ENCODE measurements at places on chromosomes 7 and 10. TPM values are rescaled to one million over a fixed set of nuclear protein-coding genes. Genes with fewer than 3 reads are reported as not detected.

GRCh38 chr10:26776258-26776657 is 78.8 kb downstream of the PDSS1 start:
- no peak for DNase-seq
- H3K4me1 ChIP-seq = peaks cover 48% of the 10 kb centered on the region
- H3K27me3 ChIP-seq = no peaks in the 10 kb centered on the region
- no peak overlapping the region for H3K4me3 ChIP-seq
- H3K27ac ChIP-seq = no peak overlapping the region
- no peaks in the 10 kb centered on the region for H3K36me3 ChIP-seq

DNA sequence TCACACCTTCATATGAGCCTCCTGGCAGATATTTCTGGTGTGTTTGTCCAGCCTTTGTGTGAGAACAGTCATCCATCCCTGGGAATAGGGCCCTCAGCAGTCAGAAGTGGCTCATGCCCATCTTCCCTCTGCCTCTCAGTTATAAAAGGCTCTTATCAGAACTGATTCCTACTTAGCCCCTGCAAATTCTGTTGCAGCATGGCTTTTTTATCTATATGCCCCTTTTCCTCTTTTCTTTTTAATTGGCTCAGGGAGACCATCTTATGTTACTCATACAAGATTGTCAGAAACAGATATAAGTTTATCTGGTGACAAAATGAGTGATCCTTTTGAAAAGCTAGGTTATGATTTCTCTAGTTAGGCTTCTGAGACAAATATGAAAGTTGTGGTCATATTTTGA is 194.1 kb downstream of the CREB5 start:
- H3K36me3 ChIP-seq = no peaks in the 10 kb centered on the region
- no peak overlapping the region for H3K27ac ChIP-seq
- no peaks in the 10 kb centered on the region for H3K4me1 ChIP-seq
- no peak for DNase-seq
- H3K27me3 ChIP-seq = peaks cover 9% of the 10 kb centered on the region
- H3K4me3 ChIP-seq = no peak overlapping the region

Gene CALML3
- total RNA-seq = not detected

DNA sequence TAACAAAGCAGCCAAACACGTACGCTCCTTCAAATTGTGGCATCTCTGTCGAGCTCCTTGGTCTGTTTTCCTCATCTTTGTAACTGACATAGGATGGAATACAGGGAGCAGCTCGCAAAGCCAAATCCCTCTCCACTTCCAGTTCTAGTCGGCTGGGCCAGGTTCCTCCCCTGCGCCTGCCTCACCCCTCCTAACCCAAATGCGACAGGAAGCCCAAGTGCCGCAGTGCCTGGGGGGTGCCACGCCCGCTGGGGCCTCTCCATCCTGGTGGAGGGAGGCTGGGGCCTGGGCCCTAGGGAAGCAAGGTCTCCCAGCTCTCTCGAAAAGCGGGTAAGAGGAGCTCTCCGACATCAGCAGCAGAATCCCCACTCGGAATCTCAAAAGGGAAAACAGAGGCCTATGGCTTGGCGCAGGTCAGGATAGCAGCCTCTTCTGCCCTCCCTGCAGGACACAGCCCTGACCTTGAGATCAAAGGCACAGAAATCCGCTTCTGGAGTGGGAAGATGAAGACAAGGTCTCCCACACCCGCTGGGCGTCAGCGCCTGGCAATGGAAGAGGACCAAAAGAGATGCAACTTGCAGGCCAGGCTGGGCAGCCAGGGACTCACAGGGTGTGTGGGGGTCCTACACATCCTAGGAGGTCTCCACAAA is 165.8 kb downstream of the NRF1 start:
- H3K27me3 ChIP-seq = peaks cover 29% of the 10 kb centered on the region
- no peak overlapping the region for H3K4me3 ChIP-seq
- no peak for DNase-seq
- H3K27ac ChIP-seq = no peak overlapping the region
- peaks cover under 1% of the 10 kb centered on the region for H3K36me3 ChIP-seq
- H3K4me1 ChIP-seq = peaks cover 15% of the 10 kb centered on the region

GRCh38 chr10:109274681-109275080 is 648.6 kb downstream of the XPNPEP1 start:
- no peak for DNase-seq
- H3K36me3 ChIP-seq = no peaks in the 10 kb centered on the region
- no peaks in the 10 kb centered on the region for H3K4me1 ChIP-seq
- no peak overlapping the region for H3K27ac ChIP-seq
- no peaks in the 10 kb centered on the region for H3K27me3 ChIP-seq

DNA sequence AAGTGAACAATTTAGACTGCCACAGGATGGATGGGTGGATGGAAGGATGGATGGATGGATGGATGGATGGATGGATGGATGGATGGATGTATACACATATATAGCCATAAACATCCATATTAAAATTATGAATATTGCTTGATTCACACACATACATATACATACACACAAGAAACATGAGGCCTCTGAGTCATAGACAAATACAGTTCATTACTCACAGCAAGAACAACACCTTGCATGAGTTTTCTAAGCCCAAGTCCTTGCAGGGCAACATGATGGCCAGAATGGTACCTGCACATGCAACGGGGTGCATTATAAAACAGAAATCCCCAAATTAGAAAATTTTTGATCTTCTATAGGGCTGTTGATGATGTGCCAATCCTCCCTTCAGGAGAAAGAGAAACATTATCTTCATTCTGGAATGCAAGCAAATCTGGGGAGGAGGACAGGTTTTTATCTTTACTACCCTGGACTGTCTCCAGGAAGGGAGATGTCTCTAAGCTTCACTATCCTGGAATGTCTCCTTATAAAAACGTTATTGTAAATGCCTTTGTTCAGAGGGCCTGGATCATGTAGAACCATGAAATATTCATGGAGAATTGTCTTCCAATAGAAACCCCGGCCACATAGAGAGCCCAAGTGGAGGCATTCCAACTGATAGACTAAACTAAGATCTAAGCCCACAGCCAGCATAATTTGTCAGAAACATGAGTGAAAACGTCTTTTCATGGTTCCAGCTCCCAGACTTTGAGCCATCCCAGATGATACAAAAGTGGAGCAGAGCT is 238.6 kb upstream of the LRRN3 start:
- no peak for DNase-seq
- no peaks in the 10 kb centered on the region for H3K36me3 ChIP-seq
- H3K27ac ChIP-seq = no peak overlapping the region
- H3K4me3 ChIP-seq = no peak overlapping the region

GRCh38 chr7:69946901-69947300 is 348.6 kb downstream of the AUTS2 start:
- no peaks in the 10 kb centered on the region for H3K4me1 ChIP-seq
- no peak for DNase-seq

Gene COL17A1
- not detected for total RNA-seq

- no peaks in the 10 kb centered on the region for H3K27me3 ChIP-seq
- H3K4me3 ChIP-seq = no peak overlapping the region
- no peak for DNase-seq
- no peak overlapping the region for H3K27ac ChIP-seq
- H3K4me1 ChIP-seq = no peaks in the 10 kb centered on the region
Observed at GRCh38 chr7:137006293-137006692, 137.8 kb downstream of the CHRM2 start.

- H3K36me3 ChIP-seq = no peaks in the 10 kb centered on the region
- no peak overlapping the region for H3K4me3 ChIP-seq
- H3K4me1 ChIP-seq = no peaks in the 10 kb centered on the region
Observed at GRCh38 chr7:117818232-117818631, 55.0 kb downstream of the CTTNBP2 start.

Gene PHF14
- total RNA-seq = 31.3 TPM

Gene ZNF425
- 0.87 TPM for total RNA-seq

DNA sequence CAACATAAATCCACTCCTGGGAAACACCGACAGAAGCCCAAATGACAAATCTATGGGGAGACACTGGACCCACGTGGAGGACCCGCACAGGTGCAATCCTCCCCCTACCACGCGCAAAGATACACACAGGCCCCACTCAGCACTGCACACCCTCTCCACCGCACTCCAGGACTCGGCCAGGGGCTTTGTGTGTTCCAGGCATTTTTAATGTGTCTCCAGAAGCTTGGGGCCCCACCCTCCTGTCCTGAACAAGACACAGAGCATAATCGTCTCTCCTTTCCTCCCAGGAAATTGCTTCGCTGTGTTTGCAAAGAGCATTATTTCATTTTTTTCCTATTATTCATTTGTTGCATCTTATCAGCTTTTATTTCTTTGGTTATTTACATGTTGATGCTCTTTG is 82.8 kb downstream of the GLI3 start:
- no peak overlapping the region for H3K27ac ChIP-seq
- H3K36me3 ChIP-seq = no peaks in the 10 kb centered on the region
- no peak for DNase-seq
- H3K4me1 ChIP-seq = no peaks in the 10 kb centered on the region
- peaks cover 5% of the 10 kb centered on the region for H3K27me3 ChIP-seq
- H3K4me3 ChIP-seq = no peak overlapping the region

DNA sequence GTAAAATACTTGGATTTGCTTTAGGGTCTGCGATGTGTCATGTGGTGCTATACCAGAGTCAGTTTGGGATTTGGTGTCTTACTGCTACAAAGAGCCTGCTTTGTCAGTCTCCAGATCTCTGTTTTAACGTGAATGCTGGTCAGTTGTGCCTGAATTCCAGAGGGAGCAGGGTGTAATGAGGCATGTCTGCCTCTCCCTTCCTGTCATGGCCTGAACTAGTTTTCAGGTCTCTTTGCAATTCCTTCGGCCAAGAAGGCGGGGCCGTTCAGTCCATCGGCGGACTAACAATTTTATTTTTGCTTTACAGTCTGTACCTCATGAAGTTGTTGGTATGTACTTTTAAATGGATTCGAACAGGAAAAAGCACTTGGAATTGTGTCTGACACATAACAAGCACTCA is 465.1 kb upstream of the ADARB2 start:
- DNase-seq = no peak
- no peaks in the 10 kb centered on the region for H3K36me3 ChIP-seq

DNA sequence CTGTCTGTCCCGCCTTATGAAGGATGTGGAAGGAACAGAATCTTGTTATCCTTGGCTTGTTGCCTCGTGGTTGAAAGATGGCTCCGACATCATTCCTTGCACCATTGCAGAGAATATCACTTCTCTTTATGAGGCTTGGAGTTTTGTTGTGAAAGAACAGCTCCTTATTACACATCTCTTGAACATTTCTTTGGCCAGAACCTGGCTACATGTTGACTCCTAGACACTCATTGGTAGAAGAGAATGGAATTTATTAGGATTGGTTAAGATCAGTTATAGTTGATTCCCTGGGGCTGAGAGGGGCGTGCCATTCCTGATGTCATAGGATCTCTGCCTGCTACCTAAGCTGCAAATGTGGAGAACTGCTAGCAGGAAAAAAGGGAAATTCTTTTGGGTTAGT is 180.5 kb upstream of the CTBP2 start:
- no peaks in the 10 kb centered on the region for H3K27me3 ChIP-seq
- no peaks in the 10 kb centered on the region for H3K4me1 ChIP-seq
- no peak overlapping the region for H3K27ac ChIP-seq
- H3K36me3 ChIP-seq = peaks cover 3% of the 10 kb centered on the region
- no peak for DNase-seq

- H3K27me3 ChIP-seq = no peaks in the 10 kb centered on the region
- H3K36me3 ChIP-seq = peaks cover 3% of the 10 kb centered on the region
Observed at GRCh38 chr10:35563261-35563891, 41.8 kb upstream of the GJD4 start.

DNA sequence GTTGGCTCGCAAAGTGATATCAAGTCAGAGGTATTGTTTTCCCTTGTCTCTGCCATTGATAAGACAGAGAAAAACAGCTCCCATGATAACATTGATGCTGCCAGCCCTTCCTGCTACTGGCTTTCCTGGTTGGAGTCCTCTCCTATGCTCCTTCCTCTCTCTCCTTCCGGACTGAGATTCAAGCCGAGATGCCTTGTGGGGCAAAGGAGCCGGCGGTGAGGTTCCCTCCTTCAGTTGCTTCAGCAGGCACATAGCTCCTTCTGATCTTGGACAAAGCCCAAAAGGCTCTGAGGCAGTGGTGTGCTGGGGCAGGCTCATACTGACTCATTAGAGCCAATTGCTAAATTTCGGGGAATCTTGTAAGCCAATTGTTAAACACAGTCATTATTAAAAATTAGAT is 8.8 kb upstream of the ZCCHC24 start:
- no peak overlapping the region for H3K27ac ChIP-seq
- peaks cover 2% of the 10 kb centered on the region for H3K36me3 ChIP-seq
- no peak overlapping the region for H3K4me3 ChIP-seq
- peaks cover 8% of the 10 kb centered on the region for H3K27me3 ChIP-seq
- DNase-seq = no peak

DNA sequence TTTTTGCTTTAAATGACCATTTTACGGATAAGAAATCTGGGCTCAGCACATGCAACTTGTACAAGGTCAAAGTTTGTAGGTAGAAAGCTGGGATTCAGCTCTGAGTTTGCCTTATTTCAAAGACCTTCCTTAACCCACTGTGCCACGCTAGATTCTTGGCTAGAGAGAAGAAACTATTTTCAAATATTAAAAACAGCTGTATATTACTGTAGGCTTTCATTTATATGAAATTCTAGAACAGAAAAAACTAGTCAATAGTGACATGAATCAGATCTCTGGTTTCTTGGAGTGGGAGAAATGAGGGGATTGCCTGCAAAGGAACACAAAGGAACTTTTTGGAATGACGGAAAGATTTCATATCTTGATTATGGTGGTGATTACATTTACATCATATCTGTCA is 53.0 kb upstream of the C1GALT1 start:
- no peak overlapping the region for H3K4me3 ChIP-seq
- H3K27me3 ChIP-seq = peaks cover 4% of the 10 kb centered on the region
- no peak for DNase-seq
- no peaks in the 10 kb centered on the region for H3K36me3 ChIP-seq
- peaks cover 2% of the 10 kb centered on the region for H3K4me1 ChIP-seq

GRCh38 chr7:69889338-69889975 is 291.2 kb downstream of the AUTS2 start:
- DNase-seq = no peak
- H3K36me3 ChIP-seq = no peaks in the 10 kb centered on the region
- no peaks in the 10 kb centered on the region for H3K4me1 ChIP-seq
- H3K27me3 ChIP-seq = no peaks in the 10 kb centered on the region

- H3K4me1 ChIP-seq = peaks cover 5% of the 10 kb centered on the region
- peaks cover 6% of the 10 kb centered on the region for H3K27me3 ChIP-seq
- peaks cover 3% of the 10 kb centered on the region for H3K36me3 ChIP-seq
- H3K27ac ChIP-seq = no peak overlapping the region
- H3K4me3 ChIP-seq = no peak overlapping the region
Observed at GRCh38 chr7:143456992-143457793, 13.9 kb downstream of the TAS2R60 start.

GRCh38 chr10:131947631-131948347 is 33.9 kb downstream of the BNIP3 start:
- no peaks in the 10 kb centered on the region for H3K27me3 ChIP-seq
- peak overlapping the region; percentile 47 for H3K27ac ChIP-seq
- DNase-seq = no peak
- peaks cover 2% of the 10 kb centered on the region for H3K4me1 ChIP-seq
- H3K4me3 ChIP-seq = peak overlapping the region; percentile 45
- peaks cover 6% of the 10 kb centered on the region for H3K36me3 ChIP-seq
